ENCODE measurements at places on chromosomes 3 and 15.

GRCh38 chr15:74184582-74185091 lies 11.1 kb downstream of the ISLR start:
- no peak for DNase-seq

- DNase-seq, result no peak
Measured at GRCh38 chr15:61175024-61175423, 54.1 kb downstream of the RORA start.

DNA sequence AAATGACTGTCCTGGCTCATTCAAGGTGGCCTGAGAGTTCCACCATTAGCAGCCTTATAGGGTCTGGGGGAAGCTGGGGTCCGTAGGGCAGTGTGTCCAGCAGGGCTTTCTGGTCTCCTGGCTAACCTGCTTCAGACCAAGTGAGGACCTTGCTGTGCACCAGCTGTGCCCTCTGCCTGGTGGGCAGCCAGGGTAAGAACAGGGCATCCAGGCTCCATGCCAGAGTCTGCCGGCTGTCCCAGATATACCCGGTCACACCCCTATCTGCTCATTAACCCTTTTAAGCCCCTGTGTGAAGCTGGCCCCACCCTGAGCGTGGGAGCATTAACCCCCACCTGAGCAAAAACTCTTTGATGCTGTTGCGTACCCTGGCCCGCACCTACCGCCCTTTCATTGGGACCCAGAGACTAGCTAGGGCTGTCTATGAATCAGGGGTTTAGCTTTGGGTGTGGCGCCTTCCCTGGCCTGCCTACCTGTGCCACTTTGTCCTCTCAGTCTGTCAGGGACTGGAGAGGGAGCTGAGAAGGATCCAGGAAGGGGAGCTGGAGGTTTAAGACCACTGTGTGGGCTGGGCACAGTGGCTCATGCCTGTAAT lies 17.6 kb downstream of the SEMA3F start:
- DNase-seq, result no peak

DNA sequence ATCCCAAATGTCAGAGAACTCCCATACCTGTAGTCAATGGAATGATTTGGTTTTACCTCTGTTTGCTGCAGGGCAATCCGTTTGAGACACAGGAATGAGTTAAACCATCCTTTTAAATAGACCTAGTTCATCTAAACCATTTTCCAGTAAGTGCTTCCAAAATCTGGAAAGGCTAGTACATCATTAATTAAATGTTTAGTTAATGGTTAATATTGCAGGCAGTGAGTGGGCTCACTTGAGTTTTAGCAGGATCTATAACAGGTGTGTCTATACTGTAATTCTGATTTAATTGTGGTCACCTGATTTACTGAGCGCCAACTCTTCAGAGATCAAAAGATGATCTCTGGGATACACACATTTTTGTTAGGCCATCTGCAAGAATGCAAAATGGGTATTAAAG lies 353.9 kb upstream of the ROPN1 start:
- DNase-seq, result no peak

DNA sequence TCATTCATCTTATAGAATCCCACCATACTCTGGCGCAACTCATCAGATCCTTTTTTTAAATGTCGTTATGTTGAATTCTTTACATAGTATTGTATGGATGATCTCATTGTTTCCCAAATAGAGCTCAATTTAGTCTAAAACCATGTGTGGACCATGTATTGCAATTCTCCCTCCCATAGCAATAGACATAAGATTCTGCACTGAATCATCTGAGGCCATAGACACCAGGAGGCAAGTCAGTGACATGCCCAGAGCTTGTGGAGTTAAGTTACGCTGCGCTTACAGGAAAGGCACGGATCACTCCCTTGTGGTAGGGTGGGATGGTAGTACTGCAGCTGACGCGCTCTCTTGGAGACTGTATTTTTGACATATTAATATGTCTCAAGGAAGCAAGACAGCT lies 211.0 kb downstream of the GABRB3 start:
- DNase-seq, result no peak

GRCh38 chr3:78176869-78177268 lies 1137.0 kb downstream of the ROBO2 start:
- DNase-seq, result no peak

DNA sequence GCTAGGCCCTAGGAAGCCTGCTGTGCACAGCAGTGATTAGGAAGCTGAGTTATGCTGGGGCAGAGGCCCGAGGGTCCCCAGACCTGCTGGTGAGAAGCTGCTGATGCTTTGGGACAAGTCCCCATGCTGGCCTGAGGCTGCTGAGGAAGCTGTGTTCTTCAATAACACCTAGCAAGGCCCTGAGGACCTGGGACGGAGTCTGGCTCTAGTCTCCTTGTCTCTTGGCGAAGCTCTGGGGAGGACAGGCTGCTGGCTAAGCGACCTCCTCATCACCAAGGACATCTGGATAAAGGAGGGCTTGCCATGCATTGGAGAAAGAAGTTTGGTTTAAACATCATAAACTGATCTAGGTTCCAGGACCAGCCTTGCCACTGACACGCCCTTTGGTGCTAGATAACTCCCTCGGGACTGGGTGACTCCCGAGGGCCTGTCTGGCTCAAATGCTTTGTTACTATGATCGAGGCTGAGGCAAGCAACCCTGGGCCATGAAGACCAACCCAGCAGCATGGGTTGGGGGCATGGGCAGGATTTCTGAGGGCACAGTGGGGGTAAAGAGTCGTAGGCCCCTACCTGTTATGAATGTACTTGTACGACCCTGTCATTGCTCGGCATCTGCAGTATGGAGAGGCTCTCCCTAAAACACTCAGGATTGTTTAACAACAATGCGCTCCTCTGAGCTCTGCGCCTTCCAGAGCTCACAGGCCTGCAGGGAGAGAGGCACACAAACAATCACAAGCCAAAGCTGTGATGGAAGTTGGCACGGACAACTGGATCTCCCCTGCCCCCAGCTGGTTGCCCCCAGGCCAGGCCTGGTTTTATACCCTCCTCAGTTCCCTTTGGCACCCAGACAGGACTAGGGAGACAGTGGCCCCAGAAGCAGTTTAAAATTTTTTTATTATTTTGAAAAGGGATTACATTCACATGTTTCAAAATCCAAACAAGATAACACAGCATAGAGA lies 64.4 kb downstream of the LINGO1 start:
- DNase-seq, result no peak

GRCh38 chr3:108018552-108018951 lies 72.3 kb downstream of the CD47 start:
- DNase-seq, result no peak

- no peak for DNase-seq
Measured at GRCh38 chr3:76383781-76384180, 598.4 kb upstream of the ZNF717 start.

DNA sequence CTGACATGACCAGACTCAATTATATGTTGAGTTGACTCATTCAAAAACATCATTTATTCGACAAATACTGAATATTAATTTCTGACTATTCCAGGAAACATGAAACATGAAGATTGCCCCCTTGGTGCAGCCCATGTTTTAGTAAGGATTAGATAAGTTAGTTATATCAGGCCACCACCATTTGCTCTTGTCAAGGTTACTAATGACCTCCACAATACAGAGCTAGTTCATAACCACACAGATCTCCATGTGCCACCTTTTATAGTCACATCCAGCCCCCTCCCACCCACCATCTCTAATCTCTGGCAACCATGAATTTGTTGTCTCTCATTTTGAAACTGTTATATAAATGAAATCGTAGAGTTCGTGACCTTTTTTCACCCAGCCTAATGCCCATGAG lies 15.7 kb downstream of the KLHL18 start:
- DNase-seq, result no peak

DNA sequence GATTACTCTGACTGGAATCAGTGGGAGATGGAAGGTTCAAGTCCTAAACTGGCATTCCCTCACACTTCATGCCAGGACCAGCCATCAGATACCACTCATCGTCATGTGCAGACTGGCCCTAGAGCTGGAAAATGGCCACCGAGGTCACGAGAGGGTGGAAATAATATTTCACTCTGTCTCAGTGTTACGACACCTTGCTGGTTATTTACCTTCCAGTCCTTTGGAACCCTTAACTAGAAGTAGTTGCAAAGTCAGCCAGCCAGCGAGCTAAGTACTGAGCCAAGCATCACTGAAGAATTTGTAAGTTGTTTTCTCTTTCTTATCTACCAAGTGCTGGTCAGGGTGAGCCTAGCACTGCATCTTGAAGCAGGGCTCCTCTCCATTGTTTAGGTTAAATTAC lies 309.9 kb upstream of the RASGRP1 start:
- DNase-seq, result no peak

DNA sequence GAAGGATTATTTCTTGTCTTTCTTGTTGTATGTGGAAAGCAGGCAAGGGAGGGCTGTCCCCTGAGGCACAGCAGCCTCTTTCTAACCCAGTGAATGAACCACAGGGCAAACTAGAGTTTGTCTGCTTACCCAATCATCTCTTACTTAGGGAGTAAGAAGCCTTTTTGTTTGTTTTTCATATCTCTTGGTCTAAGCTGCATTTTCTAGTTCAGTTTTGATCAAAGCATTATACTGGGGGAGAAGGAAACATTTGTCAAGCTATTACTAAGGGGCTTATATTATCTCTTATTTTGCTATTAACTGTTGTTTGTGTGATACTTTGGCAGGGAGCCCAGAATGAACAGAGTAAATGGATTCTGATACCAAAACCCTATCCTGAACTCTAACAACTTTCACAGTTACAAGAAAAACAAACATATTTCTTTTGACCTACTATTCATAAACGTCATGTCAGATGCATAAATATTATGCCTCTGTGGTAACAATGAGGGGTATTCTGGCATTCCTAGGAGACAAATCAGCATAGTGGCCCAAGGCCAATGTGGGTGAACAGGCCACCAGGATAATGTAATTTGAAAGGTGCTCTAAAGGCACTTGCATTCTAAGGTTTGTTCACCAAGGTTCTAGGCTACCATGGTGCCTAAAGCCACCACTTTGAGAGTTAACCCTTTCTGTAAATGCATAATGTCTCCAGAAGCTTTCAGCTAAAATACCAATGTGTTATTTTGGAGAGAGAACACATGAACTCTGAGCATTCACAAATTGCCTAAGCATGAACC lies 271.6 kb upstream of the ZPLD1 start:
- no peak for DNase-seq

DNA sequence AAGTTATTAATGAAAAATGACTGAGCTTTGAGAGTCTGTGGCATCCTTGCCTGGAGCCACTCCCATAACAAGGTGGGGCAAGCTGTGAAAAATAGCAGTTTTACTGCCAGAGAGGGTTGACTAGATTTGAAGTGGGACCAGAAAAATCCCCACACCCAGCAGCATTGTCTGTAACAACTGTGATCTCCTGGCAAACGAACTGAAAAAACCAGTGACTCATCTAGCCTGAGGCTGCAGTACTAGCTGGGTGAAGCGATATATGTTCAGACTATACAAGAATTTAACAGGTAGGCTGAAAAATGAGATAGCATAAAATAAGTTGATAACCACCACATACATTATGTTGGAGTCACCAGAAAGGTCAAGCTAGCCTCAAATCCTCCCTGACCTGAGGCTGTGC lies 64.0 kb downstream of the DPH6 start:
- DNase-seq, result no peak

GRCh38 chr3:154427685-154428285 lies 2.2 kb downstream of the GPR149 start:
- DNase-seq, result no peak

GRCh38 chr15:90337256-90337655 lies 14.8 kb upstream of the ZNF774 start:
- DNase-seq, result no peak

- no peak for DNase-seq
Measured at GRCh38 chr3:113537155-113537554, 4.8 kb downstream of the SIDT1 start.

- DNase-seq, result no peak
Measured at GRCh38 chr3:195001961-195002861, 268.7 kb downstream of the XXYLT1 start.

DNA sequence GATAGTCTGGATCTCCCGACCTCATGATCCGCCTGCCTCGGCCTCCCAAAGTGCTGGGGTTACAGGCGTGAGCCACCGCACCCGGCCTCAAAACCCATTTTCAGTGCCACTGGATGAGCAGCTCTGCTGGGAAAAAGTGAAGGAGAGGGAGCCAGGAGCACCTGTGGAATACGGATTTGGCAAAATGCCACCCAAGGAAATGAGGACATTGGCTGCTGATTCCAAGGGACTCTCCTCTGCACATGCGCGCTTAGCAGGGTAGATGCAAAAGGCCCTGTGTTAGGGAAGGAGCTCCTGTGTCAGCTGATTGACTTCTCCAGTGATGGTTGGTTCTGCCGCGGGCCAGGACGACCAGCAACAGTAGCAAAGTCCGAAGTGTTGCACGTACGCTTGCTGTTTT lies 43.4 kb upstream of the IGF1R start:
- DNase-seq, result no peak

GRCh38 chr3:135490219-135490915 lies 475.2 kb upstream of the PPP2R3A start:
- no peak for DNase-seq

DNA sequence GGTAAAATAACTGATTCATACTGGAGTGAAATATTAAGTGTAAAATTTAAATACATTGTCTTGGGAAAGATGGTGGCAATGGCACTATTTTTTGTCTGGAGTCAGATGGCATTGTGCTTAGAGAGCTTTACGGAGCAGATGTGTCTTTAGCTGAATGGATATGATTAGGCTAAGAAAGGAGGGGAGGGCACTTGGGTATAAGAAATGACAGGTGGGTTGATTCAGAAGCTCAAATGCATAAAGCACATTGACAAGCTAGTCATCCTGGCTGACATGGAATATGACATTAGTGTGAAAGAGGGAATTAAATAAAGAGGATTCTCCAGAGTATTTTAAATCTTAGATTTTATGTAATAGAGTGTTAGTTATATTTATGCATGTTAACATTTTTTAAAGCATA lies 570.1 kb upstream of the CBLB start:
- no peak for DNase-seq

- DNase-seq, result no peak
Measured at GRCh38 chr3:131193641-131194238, 167.1 kb downstream of the NEK11 start.

DNA sequence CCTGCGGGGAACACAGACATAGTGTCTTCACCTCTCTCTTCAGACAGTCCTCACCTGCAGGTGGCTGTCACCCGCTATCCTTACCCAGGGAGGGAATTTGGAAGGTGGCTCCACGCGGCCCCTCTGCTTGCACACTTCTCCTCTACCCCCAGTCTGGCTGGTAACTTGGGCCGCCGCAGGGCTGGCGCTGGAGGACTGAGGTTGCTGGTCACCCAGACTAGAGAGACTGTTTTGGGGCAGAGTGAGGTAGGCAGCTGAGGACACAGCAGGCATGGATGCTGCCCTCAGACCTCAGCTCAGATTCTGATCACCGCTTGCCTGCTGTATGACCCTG lies 12.6 kb upstream of the IQSEC1 start:
- no peak for DNase-seq

DNA sequence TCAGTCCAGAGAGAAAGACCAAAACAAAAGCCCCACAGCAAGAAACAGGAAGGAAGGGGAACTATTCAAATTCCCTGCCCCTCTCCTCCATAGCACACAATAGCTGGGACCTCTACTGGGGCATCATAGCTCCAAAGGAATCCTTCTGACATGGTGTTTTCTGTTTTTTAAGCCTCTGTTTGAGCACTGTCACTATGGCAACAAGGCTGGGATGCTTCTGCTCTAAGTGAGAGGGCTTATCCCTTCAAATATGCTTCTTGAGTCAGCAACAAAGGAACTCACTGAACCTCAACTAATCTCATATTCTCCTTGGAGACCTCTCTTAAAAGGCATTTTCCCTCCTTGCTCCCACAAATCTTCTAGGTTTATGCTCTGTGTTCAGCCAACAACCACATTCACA lies 40.5 kb downstream of the MYLK start:
- DNase-seq, result no peak

Data from anterior cingulate cortex (tissue), 58 donors.